ENCODE measurements at places on chromosomes 16 and 17.

DNA sequence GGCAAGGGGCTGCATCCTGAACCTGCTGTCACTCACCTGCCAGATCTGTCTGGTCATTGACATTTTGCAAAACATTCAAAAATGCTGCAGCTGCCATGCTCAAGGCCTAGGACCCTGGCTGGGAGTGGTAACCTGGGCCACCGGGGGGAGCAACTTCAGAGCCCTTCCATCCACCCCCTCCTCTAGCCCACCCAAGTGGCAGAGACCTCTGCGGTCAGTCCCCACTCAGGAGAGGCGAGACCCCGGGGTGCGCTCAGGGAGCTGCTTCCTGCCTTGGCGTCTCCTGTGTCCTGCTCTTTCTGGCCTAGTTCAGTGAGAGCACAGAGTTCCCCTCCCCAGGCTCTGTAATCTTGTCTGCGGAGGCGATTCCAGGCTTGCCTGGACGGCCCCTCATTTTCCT, 108.8 kb downstream of the CCDC182 start:
- DNase-seq = no peak

GRCh38 chr16:34054969-34055368, 595.6 kb downstream of the TP53TG3F start:
- no peak for DNase-seq

- DNase-seq = no peak
These were observed 47.5 kb upstream of the CLEC3A start for GRCh38 chr16:77974883-77975282.

DNA sequence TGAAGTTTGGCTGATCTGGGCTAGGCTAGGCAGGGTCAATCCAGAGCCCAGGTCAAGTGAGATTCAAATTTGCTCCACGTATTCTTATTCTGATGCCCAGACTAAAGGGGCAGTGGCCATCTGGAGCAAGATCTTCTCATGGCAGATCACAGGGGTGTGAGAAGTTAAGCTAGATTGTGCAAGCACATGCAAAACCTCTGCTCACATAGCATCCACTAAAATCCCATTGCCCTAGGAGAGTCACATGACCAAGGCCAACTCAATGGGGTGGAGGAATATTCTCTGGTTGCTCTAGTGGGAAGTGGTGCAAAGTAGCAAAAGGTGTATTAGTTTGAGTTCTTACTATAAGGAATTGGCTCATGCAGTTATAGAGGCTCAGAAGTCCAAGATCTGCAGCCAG, 318.4 kb upstream of the ASIC2 start:
- DNase-seq = no peak

GRCh38 chr17:59828478-59828760, 64.3 kb downstream of the TUBD1 start:
- DNase-seq = no peak

GRCh38 chr17:74960570-74961342, 11.8 kb downstream of the HID1 start:
- no peak for DNase-seq

DNA sequence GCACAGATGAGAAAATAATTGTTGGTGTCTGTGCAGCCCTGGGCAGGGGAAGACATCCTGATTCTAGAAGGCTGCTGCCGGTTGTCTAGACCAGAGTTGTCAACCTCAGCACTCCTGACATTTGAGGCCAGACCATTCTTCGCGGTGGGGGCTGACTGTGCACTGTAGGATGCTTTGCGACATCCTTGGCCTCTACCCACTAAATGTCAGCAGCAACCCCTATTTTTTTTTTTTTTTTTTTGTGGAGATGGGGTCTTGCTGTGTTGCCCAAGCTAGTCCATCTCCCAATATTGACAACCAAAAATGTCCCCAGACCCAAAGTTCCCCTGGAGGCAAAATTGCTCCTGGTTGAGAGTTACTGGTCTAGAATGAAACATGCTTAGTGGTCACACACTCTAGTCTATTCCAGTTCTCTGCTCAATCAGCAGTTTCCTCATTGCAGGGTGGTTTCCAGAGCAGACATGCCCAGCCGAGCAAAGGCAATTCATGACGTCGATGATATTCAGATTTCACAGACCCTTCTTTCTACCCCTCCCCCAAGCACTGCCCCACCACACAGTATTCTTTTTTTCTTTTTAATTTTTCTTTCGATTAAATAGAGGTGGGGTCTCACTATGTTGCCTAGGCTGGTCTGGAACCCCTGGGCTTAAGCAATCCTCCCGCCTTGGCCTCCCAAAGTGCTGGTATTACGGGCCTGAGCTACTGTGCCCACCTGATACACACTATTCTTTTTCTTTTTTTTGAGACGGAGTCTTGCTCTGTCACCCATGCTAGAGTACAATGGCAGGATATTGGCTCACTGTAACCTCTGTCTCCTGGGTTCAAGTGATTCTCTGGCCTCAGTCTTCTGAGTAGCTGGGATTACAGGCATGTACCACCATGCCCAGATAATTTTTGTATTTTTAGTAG, 9.0 kb downstream of the C17orf99 start:
- no peak for DNase-seq

DNA sequence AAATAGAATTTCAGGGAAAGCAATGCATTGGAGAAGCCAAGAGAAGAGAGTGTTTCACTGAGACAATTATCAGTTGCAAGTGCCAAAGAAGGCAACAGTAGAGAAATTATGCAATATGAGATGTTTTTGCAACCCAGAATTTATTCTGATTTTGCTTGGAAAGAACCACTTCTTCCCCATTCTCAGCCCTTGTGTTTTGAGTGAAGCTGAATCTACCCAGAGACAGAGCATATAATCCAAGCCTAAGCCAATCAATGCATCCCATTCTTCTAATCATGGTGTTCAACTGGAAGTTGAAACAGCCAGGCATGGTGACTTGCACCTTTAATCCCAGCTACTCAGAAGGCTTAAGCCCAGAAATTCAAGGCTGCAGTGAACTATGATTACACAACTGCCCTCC, 6.9 kb upstream of the SCNN1G start:
- no peak for DNase-seq

GRCh38 chr16:76976101-76976500, 214.9 kb upstream of the MON1B start:
- no peak for DNase-seq

- no peak for DNase-seq
These were observed 137.4 kb upstream of the TNRC6C start for GRCh38 chr17:77821114-77821513.

GRCh38 chr17:50676065-50676975, 31.4 kb downstream of the ANKRD40 start:
- no peak for DNase-seq

GRCh38 chr17:38435795-38436194, 7.5 kb downstream of the ARHGAP23 start:
- no peak for DNase-seq

GRCh38 chr16:3998793-3999478, 117.3 kb downstream of the ADCY9 start:
- DNase-seq = no peak

DNA sequence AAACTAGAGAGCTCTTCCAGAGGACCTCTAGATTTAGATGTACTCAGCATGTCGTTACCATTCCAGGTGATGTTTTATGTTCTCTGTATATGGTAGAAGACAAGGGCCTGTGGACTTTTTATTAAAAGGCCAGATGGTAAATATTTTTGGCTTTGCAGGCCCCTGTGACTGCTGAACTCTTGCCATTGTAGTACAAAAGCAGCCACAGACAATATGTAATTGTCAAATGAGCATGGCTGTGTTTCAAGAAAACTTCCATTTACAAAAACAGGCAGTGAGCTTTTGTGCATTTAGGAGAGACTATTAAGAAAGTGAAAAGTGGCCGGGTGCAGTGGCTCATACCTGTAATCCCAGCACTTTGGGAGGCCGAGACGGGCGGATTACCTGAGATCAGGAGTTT, 4.6 kb downstream of the NIP7 start:
- no peak for DNase-seq

DNA sequence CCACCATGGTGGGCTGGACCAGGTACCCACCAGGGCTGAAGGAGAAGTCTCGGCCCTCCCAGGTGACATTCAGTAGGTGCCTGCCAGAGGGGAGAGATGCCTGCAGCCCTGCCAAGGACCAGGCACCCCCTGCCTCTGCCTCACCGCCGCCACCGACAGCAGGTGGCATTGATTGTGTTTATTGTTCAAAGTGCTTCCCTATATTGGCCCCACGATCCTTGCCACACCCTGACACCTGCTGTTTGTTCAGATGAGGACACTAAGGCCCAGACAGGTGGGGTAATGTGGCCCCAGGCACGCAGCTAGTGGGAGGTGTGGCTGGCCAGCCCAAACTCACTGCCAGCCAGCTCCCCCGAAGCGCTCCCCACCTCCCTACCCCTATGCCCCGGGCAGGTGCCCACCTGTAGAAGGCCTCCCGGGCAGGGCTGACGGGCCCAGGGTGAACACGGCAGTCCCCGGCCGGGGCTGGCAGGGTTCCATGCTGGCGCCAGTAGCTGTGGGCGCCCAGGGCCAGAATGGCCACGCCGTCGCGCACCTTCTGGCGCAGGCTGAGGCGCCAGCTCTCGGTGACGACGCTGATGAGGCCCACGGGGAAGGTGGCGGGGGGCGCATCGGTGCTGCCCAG, 8.0 kb downstream of the GRIN2C start:
- no peak for DNase-seq

DNA sequence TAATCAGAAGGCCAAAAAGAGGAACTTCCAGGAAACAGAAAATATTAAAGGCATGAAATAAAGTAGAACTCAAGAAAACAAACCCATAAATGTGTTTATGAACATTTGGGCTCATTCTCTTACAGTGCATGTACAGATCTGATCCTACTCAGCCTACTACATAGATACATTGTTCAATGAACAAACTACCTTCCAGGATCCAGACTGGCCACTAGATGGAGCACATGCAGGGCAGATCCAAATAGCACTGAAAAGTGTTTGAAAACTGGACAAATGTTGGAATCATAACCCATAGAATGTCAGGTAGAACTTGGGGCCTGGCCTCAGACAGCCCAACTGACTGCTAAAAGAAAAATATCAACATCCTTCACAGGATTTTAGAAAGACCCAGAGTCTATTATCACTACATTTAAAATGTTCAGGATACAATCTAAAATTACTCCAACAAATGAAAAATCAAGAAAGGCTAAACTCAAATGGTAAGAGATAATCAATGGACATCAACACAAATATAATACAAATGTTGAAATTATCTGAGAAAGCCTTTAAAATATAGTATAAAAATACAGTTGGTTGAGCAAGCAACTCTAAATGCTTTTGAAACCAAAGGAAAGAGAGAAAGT, 122.4 kb upstream of the NUDT7 start:
- peak; percentile 46 for DNase-seq

- no peak for DNase-seq
These were observed 16.2 kb downstream of the BMERB1 start for GRCh38 chr16:15450624-15451023.

DNA sequence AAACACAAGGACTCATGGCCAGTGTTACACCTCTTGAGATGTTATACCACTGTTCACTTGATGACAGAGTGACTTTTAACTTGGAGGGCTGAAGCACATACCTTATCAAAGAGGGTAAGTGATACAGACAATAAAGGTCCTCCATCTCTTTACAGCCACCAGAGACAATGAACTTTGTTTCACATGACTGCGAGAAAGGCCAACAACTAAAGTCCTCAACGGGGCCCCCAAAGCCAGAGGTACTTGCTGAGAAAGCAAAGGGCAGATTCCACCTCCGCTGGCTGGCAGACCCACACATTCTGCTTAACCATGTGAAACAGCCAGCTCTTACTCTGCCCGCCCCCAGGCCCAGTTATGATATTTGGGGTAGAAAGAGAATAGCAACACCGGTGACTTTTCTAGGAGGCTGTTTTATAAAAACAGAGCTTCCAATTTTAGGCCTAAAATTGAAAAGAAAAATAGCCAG, 21.4 kb downstream of the DCUN1D3 start:
- DNase-seq = no peak

All from tibial nerve (tissue), 4 donors.